Activated naive CD8-positive, alpha-beta T cell treated with anti-CD3 and anti-CD28 coated beads, Interleukin-2, amount 50 U/mL, for 16 hours (primary cell): ENCODE measurements at places on chromosomes 5 and 9.

- no peak for DNase-seq
Measured at GRCh38 chr5:94693043-94693822, 74.8 kb downstream of the SLF1 start.

GRCh38 chr9:133169102-133169501 is 5.4 kb upstream of the GBGT1 start:
- no peak for DNase-seq

DNA sequence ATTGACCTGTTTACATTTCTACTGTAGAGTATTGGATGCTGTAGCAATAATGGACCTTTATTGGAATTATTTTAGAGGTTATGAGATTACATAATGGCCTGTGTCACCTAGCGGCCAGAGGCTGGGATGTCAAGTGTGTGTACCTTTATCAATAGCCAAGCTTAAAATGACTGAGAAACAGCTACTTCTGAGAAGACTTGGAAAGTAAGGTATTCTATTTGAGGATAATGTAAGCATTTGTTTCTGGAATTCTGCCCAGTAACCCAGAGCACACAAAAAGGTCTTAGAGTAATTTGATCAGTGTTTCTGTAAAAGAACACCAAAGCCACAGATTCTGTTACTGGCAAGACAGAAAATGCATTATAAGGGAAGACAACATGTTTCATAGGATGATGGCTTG is 116.8 kb downstream of the MACIR start:
- DNase-seq = no peak

- DNase-seq = no peak
Measured at GRCh38 chr9:131279863-131280570, 3.7 kb upstream of the FAM78A start.

- no peak for DNase-seq
Measured at GRCh38 chr9:21001581-21001980, 29.9 kb downstream of the HACD4 start.

DNA sequence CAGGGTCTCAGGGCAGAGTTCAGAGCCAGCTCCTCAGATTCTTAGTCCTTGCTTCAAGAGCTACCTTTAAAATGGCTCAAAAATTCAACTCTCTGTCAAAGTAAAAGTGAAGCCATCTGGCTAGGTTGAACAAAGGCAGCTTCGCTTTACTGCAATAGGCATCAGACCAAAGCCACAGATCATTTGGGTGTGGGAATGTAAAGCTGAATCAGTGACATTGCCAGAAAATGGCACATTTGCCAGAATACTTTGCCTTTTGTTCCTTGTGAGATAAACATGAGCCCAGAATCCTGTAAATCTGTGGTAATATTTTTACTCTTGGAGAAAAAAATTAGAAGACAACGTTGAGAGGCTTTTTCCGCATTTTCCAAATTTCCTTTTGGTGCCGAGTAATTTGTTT is 210.5 kb downstream of the PALM2AKAP2 start:
- DNase-seq = no peak

DNA sequence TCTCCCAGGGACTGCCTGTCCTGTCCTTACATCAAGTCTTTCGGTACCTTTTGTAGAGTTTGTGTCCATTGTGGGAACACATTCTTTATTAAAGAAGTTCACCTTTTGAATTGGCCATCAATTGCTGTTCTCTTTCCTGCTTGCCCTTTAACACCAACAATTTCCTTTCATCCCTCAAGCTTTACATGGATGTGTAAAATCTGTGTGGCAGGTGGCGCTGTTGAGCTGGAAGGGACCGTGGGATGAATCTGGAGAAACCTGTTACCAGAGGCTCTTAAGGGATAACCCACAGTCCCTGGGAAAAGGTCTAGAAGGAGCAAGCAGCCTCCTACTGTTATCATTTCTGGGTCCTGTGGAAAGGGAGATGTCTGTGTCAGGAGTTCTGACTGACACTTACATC is 7.9 kb upstream of the ZFP62 start:
- DNase-seq = peak; percentile 22

DNA sequence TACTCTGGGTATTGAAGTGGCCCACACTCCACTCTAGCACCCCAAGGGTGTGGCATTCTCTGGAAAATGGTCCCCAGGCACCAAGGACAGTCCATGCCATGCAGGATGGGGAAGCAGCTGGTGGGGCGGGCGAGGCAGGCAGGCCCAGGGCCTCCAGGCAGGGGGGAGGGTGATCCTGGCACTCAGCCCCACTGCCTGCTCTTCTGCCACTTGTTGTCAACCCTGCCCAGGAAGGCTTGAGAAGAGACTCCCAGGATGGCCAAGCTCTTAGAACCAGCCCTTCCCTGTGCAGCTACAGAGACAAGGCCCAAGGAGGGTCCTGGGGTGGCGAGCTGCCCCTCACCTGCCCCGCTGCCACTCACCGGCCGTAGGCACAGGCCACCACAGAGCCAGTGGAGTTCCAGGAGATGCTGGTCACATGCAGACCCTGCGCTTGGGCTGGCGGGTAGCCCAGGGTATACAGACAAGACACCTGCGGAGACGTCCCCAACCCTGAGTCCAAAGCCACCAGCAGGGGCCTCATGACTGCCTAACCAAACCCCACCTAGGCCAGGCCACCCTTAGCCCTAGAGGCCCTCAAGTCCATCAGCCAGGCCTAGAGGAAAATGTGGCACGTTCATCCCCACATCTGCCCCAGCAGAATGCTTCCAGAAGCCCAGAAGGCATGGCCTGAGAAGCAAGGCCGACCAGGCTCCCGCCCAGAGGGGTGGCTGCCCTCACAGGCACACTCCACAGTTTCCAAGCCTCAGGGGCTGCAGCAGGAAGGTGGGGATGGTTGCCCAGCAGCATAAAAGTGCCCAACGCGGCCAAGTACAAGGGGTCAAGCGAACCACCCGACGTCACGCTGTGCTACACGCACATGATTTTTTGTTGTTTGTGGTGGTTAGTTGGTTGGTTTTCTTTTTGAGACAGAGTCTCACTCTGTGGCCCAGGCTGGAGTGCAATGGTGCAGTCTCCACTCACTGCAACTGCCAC is 19.8 kb downstream of the DYNC2I2 start:
- DNase-seq = no peak

- DNase-seq = no peak
Measured at GRCh38 chr9:131442351-131442750, 48.5 kb downstream of the PRRC2B start.

- DNase-seq = no peak
Measured at GRCh38 chr9:137619240-137620047, 639 bp downstream of the EHMT1 start.

GRCh38 chr5:57696825-57697570 is 214.4 kb upstream of the ACTBL2 start:
- DNase-seq = no peak

GRCh38 chr9:135526089-135526729 is 5.0 kb downstream of the LCN1 start:
- no peak for DNase-seq

DNA sequence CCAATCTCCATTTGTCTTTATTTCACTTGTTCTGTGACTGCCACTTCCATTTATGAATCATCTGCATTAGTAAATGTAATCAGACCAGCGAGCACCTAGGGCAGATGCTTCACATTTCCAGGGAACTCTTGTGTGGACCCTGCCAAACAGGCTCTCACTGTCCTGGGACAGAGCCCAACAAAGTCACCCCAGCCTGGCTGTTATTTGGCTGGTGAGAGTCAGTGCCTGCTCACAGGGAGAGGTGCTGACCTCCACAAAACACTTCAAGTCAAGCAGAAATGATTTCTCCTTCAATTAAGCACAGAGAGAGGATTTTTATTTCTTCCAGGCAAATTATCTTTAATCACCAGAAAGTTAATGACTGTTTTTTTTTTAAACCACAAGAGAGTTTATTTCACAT is 568.0 kb downstream of the MTRR start:
- DNase-seq = no peak

DNA sequence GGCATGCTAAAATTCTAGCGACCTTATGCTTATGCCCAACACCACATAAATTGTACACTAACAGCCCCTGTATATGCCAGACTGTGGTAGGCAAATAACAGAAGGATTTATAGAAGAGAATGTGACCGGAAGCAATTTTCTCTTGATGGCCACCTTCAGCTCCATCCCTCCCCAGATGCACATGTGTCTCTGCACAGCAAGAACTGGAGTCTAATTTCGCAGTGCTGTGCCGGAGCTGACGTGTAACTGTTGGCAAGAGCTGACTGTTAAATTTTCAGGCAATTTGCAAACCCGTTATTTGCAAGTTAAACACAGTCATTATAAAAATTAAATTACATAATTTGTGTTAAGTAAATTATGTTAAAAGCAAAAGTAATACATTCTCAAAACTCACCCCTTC is 48.4 kb downstream of the PCA3 start:
- DNase-seq = no peak

- DNase-seq = no peak
Measured at GRCh38 chr9:87109231-87109631, 161.9 kb upstream of the GAS1 start.

- no peak for DNase-seq
Measured at GRCh38 chr5:135442431-135443160, 4.6 kb downstream of the DCANP1 start.

DNA sequence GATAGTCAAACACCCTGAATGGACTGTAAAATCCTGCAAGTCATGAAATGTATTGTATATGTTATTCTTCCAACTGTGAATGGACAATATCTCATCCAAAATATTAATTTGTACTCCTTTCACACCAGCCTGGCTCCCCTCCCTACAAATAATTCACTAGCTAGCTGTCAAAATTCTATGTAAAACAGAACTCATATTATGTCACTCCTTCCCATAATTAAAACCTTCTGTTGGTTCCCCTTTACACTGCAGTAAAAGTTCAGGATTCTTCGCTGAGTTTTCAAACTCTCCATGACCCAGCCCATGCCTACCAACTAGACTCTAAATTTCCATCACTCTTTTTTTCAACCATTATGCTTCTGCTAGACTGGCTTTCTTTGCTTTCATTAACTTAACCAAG is 857.1 kb downstream of the TAF11L14 start:
- no peak for DNase-seq
